Activated naive CD8-positive, alpha-beta T cell treated with anti-CD3 and anti-CD28 coated beads, Interleukin-2, amount 10 ng/mL, durations not matched to agents 7 days and 5 days (primary cell): ENCODE measurements at places on chromosomes 3 and 15. TPM values are rescaled to one million over a fixed set of nuclear protein-coding genes. Genes with fewer than 3 reads are reported as not detected.

- DNase-seq: no peak
Observed at GRCh38 chr15:74773329-74773728, 8.6 kb upstream of the CSK start.

Gene CKMT1B
- total RNA-seq: not detected

Gene STIMATE
- 39.1 TPM for total RNA-seq

DNA sequence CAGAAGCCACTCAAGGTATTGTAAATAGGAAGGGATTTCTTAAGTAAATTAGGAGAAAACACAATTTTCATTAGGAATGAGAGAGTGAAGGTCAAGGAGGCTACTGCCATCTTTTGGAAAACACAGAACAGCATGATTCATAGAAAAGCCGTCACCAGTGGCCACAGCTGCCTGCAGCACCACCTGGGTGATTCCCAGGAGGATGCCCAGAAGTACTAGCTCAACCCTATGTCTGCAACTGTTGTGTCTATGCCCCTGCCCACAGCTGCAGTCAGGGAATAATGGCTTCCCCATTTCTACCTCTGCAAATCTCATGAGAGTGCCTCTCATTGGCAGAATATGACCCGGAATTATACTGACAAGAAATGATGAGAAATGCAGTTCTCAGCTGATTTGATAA is 300.0 kb downstream of the IGSF11 start:
- DNase-seq: no peak

GRCh38 chr15:90336705-90337141 is 15.4 kb upstream of the ZNF774 start:
- DNase-seq: no peak

GRCh38 chr3:114827495-114827894 is 319.6 kb downstream of the ZBTB20 start:
- no peak for DNase-seq

Gene GABRB3
- not detected for total RNA-seq

GRCh38 chr3:187015903-187016638 is 85.7 kb downstream of the ST6GAL1 start:
- DNase-seq: no peak

- no peak for DNase-seq
Observed at GRCh38 chr3:39443530-39443929, 23.9 kb upstream of the MOBP start.

Gene DNAJB8
- total RNA-seq: not detected

Gene DNAH12
- total RNA-seq: 0.30 TPM

GRCh38 chr3:50170689-50171088 is 15.6 kb downstream of the SEMA3F start:
- no peak for DNase-seq

DNA sequence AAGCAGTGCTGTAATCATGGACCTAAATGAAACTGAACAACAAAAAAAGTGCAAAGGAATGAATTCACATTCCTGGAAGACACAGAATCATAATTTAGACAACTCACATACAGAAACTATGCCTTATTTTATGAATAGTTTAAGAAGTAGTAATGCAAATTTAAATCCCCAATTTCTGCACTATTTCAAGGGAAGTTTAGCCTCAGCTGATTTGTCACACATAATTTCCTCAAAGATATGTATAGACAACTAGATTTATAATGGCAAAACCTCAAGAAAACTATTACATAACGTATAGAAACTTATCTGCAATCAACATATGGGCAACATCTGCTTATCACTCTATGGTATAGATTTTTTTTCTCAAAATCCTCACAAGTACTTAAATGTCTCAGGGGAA is 7.8 kb upstream of the PTX3 start:
- DNase-seq: no peak

GRCh38 chr3:138148503-138148902 is 16.3 kb upstream of the A4GNT start:
- DNase-seq: no peak

Gene BLOC1S6
- 40.6 TPM for total RNA-seq

Gene ZBTB20
- 27.4 TPM for total RNA-seq

DNA sequence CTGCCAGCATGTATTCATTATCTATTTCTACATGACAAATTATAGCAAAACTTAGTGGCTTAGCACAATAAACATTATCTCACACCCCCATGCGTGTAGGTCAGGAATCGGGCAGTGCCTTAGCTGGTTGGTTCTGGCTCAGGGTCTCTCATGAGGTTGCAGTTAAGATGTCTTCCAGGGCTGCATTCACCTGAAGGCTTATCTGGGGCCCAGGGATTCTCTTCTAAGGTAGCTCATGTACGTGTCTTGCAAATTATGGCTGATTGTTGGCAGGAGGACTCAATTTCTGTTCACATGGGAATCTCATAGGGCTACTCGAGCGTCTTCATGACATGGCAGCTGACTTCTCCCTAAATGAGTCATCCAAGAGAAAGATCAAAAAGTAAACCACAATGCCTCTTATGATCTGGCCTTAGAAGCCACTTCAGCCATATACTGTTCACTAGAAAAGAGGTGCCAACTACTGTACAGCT is 42.9 kb upstream of the TSC22D2 start:
- no peak for DNase-seq
